Fibroblast of pulmonary artery (primary cell): ENCODE measurements at places on chromosomes 5 and 9.

GRCh38 chr9:134217431-134218210 is 53.3 kb upstream of the RNU6ATAC start:
- DNase-seq = no peak

DNA sequence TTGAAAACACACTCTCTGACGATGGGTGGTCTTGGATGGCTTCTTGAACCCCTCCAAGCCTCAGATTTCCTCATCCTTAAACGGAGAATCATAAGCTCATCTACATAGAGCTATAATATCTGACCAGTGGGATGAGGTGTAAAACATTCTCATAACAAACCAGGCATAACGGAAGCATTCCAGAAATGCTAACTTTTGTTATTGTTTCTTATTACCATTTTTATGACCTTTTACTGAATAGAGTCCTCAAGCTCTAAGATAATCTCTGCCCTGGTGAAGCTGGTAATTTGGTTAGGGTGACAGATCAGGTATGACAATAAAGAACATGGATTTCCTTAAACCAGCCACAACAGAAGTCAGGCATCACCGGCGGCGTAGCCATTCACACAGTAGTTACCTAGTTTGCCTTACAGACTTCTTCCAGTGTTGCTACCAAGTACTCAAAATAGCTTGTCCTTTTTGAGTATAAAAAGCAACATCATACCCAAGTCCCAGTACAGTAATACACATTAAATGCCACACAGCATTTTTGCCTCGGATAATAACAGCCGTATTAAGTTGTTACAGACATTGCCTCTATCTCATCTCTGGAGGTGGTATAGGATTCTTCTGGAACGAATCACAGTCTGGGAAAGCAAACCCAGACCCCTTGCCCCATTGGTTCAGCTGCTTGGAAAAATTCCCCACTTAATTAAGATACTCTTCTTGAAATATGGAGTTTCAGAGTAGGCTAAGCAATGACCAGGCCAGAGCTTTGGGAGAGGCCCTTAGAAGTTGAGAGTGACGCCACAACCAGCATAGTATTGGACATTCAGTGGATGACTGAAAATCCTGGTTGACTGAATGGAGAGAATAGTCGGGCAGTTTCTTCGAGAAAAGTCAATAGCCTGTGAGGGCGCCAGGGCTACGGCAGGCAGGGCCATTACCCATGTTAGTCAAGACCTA is 252.5 kb downstream of the SLIT3 start:
- DNase-seq = no peak

DNA sequence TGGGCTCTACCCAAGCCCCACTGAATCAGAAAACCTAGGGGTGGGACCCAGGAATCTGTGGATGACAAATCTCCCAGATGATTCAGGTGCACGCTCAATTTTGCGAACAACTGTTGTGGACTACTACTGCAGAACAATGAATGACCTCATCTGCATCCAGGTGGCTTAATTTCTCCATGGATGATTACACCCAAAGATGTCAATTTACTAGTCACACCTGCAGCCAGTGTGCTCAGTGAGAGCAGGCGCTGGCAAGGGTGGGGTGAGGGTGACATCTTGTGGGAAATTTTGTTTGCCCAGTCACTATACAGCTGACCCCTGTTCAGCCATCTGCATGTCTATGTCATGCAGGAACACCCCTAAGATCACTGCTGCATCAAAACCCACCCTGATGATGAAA is 118.2 kb downstream of the ENTREP1 start:
- no peak for DNase-seq

GRCh38 chr5:56624751-56625150 is 190.6 kb upstream of the MAP3K1 start:
- no peak for DNase-seq

GRCh38 chr9:112786829-112787520 is 36.4 kb downstream of the SNX30 start:
- DNase-seq = no peak

GRCh38 chr5:68423154-68423811 is 207.7 kb downstream of the PIK3R1 start:
- DNase-seq = no peak

- no peak for DNase-seq
Measured at GRCh38 chr9:93366119-93366447, 85.4 kb upstream of the FAM120A start.

- no peak for DNase-seq
Measured at GRCh38 chr5:95281226-95281625, 3.7 kb downstream of the MCTP1 start.

DNA sequence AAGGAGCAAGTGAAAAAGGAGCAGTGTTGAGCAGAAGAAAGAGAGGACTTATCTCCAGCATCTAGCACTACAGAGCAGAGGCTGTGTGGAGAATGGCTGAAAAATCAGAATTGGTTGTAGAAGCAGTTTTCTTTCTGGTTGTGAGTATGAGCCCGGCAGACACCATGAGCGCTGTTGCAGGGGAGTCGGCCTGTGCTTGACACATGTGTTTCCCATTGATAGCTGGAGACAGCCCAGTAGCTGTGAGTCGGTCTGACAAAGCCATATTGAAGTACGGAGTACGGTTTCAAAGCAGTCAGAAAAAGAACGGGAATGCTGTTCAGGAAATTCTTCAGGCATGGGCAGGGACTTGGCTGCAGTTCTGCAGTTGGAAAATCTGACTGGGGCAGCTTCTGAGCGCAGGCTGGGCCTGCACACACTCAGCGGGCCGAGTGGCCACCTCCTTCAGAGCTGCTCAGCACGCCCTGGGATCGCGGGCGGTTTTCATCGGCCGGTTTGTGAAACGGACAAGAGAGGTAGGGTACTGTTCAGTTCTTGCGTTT is at the start of gene SGCD:
SGCD (plus strand) TSS at position 447 of the 542 bp plus-strand sequence.
- peak; percentile 88 for DNase-seq

DNA sequence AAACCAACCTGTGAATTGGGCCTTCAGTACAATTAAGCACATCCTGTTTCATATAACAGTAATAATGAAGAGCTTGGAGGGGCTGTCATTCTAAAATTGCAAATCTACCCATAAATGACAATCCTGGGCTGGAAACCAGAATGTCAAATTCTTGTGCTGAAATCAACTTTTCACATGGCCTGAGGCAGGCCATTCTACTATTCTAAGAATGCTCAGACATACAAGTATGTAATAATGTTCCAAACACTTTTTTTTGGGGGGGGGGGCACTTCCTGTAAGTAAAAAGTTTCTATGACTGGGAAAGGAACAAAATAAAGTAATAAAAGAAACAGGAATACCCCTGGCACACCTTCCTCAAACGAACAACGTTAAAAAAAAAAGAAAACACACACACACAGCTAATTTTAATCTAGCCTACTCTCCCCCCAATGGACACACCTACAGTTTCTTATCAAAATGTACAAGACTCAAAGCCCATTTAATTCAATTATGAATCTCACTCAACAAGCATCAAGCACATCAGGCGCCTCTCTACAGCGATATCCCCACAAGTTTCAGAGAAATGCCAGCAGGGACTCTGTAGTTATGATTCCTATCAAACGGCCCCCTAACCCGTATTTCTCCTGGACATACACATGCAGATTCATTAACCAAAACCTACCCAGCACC is 1.4 kb downstream of the ETF1 start:
- DNase-seq = no peak

- no peak for DNase-seq
Measured at GRCh38 chr9:134570711-134571325, 70.8 kb upstream of the COL5A1 start.

- no peak for DNase-seq
Measured at GRCh38 chr9:28056466-28056865, 483.2 kb upstream of the C9orf72 start.

GRCh38 chr5:101717721-101718120 is 578.4 kb downstream of the SLCO4C1 start:
- DNase-seq = no peak

DNA sequence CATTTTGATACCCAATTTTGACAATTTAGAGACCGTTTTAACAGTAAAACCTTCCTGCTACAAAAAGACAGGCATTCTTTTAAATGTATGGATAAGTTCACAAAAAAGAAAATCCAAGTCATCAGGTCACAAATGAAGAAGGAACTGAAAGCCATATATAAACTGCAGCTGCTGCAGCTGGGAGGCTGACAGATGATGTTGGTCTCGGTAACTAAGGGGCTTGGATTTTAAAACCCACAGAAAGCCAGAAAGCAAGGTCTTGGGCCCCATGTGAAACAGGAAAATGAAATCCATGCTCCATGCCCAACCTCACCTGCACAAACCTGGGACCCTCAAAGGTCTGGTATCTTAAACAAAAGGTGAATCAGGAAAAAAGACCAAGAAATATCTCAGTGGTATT is 15.7 kb upstream of the C5orf34 start:
- DNase-seq = no peak

DNA sequence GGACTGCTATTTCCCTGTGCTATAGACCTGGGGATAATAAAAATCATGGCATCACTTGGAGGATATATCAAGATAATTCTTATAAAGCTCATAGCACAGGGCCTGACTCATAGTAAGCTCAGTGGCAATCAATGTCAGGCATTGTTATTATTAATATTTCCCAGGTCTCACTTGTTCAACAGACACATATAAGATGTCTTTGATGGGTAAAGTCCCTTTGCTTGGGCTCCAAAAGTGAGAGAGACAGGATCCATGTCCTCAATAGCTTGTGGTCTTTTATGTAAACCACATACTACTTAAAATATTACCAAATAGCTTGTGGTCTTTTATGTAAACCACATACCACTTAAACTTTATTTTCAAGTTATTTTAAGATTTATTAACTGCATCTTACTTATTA is 11.2 kb downstream of the SH3RF2 start:
- DNase-seq = no peak

DNA sequence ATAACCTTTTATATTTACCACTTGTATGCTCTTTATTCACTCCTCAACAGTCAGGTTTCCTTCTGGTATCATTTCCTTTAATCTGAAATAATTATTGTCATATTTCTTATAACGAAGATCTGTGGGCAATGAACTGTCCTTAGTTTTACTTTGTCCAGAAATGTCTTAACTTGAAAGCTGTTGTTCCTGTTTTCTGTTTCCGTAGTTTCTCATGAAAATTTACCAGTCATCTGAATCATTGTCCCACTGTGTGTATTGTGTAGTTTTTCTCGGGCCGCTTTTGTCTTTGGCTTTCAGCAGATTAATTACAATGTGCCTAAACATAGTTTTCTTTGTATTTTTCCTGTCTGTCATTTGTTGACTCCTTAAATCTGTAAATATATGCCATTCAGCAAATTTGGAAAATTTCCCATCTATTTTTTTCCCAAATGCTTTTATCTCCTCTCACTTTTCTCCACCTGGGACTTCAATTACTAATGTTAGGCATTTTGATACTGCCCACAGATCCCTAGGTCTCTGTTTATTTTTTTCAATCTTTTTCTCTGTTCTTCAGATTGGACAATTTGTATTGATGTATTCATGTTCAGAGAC is 74.9 kb downstream of the PDE8B start:
- DNase-seq = no peak

DNA sequence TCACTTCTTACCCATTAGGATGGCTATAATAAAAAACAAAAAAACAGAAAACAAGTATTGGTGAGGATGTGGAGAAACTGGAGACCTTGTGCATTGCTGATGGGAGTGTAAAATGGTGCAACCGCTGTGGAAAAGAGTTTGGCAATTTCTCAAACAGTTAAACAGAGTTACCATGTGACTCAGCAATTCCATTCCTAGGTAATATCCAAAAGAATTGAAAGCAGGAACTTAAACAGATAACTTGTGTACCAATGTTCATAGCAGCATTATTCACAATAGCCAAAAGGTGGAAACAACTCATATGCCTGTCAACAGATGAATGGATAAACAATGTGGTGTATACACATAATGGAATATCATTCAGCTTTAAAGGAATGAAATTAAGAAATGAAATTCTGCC is 28.9 kb downstream of the DCP2 start:
- peak; percentile 80 for DNase-seq

GRCh38 chr5:170627271-170627670 is 123.5 kb downstream of the KCNIP1 start:
- DNase-seq = no peak

- DNase-seq = no peak
Measured at GRCh38 chr5:175752826-175753535, 95.1 kb downstream of the HRH2 start.

DNA sequence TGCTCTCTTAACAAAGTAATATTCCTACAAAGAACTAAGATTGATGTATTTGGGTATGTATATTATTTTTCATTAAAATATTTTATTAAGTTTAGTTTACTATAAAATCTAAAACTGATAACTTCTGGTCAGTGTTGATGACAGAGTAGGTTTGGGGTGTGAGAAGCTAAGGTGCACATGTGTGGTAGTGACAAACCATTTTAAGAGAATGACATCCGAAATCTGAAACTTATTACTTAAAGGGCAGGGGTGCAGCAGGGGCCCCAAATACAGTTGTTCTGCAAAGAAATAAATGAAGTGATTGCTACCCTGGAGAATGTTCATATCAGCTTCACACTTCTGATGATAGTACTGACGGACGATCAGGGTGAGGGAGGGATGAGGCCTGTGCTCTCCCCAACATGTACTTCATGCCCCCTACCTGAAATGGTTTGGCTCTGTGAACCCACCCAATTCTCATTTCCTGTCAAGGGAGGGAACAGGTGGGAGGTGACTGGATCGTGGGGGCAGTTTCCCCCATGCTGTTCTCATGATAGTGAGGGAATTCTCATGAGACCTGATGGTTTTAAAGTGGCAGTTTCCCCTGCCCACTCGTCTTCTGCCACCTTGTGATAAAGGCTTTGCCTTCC is 125.3 kb upstream of the RFX3 start:
- DNase-seq = no peak

DNA sequence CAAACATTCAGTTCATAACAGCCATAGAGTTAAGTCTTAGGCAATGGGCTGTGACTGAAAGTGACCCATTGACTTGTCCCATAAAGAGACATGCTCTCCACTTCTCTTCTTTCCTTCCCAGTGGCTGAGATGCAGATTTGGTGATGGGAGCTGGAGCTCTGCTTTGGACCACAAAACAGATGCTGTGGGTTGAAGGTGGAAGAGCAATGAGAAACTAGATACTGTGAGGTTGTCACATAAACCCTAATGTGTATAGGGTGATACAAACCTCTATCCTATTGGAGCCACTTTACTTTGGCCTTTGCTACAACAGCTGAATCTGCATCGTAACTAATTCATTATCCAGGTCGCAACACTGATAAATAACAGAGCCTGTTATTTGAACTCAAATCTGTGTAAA is 192.0 kb downstream of the TTC39B start:
- DNase-seq = no peak
